ENCODE measurements at places on chromosomes 5 and 9.

GRCh38 chr5:144365885-144366284, 195.2 kb downstream of the KCTD16 start:
- no peak for DNase-seq

- DNase-seq = no peak
These were observed 417.7 kb downstream of the PSAT1 start for GRCh38 chr9:78714576-78714975.

- DNase-seq = no peak
These were observed 15.8 kb upstream of the CAPSL start for GRCh38 chr5:35954175-35954574.

DNA sequence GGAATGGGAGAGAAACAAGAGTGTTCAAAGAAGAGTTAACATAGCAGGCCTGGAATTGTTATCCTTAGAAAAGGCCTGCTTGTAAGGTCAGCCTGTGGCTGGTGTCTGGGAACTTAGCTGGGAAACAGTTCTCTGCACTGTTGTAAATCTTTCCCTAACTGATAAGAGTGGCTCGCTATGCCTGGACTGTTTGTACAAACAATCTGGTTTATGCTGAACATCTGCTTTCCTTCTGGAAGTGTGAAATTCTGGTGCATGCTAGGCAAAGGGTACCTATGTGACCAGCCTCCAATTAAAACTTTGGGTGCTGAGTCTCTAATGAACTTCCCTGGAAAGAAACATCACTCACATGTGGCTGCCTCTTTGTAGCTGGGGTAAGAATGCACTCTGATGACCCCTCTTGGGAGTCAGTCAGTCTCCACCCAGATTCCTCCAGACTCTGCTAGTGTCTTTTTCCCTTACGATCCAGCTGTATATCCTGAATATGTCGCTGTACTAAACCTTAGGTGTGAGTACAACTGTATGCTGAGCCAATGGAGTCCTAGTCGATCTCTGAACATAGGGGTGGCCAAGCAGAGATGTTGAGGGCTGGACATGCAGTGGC, 16.5 kb downstream of the SPARC start:
- DNase-seq = no peak

DNA sequence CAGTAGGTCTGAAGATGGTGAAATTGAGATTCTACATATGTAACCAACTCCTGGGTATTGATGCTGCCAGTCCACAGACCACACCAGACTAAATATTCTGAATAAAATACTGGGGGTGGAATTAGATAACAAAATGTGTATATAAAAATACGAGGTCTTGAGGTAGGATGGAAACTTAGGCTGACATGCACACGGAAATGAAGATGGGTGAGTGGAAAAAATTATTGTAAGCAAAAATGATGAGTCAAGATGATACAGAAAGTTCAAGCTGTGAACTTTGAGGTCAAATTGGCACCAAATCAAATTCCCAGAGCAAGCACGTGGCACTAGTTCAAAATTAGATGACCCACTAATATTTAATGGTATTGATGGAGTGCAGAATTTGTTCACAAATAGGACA, 713.4 kb upstream of the ACO1 start:
- no peak for DNase-seq
